ENCODE measurements at places on chromosomes 5 and 9.

DNA sequence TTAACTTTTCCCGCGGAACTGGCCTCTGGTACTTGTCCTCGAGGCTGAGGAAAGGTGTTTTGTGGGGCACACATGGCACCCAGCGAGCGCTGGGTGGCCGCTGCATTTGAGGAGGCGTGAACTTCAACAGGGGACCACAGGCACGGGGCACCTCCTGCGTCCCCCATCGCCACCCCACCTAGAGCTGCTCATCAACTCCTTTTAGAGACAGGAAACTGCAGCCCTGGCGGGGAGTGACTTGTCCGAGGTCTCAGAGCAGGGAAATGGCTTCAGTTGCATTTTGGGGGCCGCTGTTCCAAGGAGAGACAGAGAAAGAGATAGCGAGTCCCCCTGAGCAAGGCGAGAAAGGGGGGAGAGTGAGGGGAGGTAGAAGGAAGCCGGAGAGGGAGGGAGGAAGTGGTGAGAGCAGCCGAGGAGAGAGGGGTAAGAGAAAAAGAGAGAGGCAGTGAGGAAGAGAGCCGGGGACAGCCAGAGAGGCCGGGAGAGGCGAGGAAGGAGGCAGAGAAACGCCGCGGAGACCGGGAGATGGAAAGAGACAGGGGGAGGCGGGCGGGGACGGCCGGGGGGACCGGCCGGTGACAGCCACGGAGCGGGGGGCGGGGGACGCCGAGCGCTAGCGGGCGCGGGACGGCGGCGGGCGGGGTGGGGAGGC lies 12.5 kb upstream of the LHX2 start:
- DNase-seq = no peak

DNA sequence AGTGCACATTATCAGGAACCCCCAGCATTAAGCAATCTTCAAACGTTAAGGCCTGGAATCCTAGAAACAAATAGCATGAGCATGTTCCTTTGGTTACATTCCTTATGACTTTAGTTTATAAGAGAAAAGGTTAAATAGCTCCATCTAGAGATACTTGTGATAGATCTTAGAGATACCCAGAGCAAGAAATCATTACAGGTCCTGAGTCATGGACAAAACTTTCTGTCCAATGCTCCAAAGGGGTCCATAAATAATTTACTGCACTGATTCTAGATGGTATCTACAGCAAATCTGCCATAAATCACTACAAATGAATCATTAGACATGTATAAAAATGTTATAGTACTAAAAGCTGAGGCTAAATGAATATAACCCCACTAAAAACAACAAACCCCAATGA lies 139.6 kb downstream of the HTR1A start:
- no peak for DNase-seq

DNA sequence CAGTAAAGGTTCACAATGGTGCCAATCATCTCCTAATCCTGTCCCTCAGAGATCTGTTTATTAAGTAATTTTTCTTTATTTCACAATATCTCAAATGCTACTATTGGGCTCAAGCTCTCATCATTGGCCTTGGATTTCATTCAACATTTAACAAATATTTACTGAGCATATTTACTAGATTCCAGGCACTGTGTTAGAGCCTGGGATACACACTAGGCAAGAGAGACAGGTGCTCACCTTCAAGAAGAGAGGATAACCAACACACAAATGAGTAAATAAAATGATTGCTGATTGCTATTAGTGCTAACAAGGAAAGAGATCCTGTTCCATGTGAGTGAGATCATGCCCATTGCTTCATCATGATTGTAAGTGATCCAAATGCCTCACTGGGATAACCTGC lies 27.4 kb downstream of the PPP2R2B start:
- DNase-seq = no peak

DNA sequence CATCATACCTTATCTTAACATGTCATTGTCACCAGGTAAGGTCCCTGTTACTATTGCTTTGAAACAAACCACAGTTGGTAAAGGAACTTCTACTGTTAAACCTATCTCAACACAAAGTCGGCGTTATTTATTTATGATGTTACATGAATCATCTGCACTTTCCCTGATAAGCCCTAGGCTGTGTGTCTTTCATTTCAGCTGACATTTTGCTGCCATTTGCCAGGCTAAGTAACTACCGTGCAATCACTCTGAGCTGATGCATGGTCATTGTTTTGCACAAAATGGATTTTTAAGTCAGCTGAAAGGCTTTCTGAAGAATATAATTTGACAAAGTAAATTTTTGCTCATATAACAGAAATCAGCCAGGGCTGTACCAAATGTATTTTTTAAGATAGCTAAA lies 546.5 kb downstream of the ZNF608 start:
- DNase-seq = no peak

DNA sequence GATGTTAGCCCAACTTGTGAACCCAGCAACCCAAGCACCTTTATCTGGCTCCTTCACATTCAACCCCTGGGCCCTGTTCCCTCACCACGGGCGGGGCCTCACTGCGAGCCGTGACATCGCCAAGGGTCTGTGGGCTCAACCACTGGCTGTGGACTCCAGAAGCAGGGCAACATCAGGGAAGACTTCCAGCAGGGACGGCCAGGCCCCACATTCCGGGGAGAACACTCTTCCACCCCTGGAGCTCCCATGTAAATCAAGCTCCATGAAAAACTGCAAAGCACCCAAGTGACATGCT lies 175.3 kb downstream of the ERCC6L2 start:
- DNase-seq = no peak

- no peak for DNase-seq
Measured at GRCh38 chr5:104178829-104179456, 616.4 kb upstream of the NUDT12 start.

DNA sequence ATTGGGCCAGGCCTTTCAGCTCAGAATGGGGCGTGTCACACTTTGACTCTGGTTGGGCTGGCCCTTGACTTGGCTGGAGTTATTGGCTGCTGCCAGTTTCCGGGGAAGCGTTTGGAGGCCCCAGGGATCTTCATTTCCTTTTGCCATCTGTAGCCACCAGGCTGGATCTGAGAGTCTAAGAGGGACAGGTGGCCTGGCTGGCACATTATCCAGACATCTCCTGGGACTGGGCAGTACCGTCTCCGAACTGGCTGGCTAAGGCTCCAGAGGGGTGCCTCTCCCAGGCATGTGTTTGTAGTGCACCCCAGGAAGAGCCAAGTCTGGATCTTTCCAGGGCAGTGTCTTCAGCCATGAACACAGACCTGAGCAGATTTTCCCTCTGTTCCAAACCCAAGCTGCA lies 9.7 kb upstream of the JADE2 start:
- DNase-seq = no peak

DNA sequence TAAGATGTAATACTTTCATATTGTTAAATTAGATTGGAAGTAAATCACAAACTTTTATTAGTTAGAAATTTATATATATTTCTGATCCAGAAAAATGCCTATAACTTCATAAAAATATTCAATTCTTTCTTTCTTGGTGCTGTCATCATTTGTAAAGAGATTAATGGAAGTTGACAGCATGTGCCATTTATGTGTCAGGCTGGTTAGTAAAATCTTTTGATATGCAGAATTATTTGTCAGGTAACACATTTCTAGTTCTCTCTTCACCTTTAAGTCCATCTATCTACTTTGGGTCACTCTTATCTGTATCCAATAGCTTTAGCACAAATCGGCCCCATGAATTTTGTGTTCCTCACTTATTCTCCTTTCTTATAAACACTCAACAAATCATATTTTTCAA lies 102.9 kb downstream of the ISL1 start:
- DNase-seq = no peak

- no peak for DNase-seq
Measured at GRCh38 chr5:138408023-138408422, 30.8 kb upstream of the REEP2 start.

- no peak for DNase-seq
Measured at GRCh38 chr5:35902046-35902672, 36.3 kb downstream of the CAPSL start.

DNA sequence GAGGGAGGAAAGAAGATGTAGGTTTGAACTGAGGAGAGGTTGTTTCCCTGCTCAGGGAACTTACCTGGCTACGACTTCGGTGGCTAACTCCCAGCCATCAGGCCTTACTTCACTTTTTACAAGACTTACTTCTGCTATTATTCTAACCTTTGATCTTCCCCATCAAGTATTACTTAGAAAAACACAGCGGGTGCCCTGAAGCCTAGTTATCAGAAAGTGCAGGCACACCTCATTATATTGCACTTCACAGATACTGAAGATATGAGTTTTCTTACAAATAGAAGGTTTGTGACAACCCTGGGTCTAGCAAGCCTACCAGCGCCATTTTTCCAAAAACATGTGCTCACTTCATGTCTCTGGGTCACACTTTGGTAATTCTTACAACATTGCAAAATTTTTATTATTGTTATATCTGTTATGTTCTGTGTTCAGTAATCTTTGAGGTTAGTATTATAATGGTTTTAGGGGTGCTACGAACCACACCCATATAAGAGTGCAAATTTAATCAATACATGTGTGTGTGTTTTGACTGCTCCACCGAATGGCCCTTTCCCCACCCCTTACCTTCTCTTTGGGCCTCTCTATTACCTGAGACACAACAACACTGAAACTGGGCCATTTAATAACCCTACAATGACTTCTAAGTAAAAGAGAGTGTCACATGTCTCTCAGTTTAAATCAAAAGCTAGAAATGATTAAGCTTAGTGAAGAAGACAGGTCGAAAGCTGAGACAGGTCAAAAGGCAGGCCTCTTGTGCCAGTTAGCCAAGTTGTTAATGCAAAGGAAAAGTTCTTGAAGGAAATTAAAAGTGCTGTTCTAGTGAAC lies 2102.7 kb upstream of the WWC1 start:
- DNase-seq = no peak

- DNase-seq = no peak
Measured at GRCh38 chr9:106751681-106752080, 111.3 kb upstream of the ZNF462 start.

DNA sequence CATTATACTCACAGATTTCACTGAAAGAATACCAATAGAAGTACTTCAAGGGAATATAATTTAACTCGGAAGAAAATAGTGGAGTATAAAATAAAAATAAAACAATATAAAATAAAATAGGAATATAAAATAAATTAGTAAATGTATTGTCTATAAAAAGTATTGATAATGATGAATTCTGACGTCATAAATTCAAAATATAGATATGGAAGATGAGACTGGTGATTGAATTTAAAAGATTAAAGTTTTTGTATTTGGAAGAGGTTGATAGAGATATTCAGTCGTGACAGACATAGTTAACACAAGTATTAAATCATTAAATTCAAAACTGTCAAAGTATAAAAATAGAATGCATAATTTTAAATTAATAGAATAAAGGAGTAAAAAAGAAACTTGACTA lies 964.9 kb upstream of the C9orf72 start:
- no peak for DNase-seq

- DNase-seq = no peak
Measured at GRCh38 chr5:100682625-100683024, 147.5 kb downstream of the FAM174A start.

DNA sequence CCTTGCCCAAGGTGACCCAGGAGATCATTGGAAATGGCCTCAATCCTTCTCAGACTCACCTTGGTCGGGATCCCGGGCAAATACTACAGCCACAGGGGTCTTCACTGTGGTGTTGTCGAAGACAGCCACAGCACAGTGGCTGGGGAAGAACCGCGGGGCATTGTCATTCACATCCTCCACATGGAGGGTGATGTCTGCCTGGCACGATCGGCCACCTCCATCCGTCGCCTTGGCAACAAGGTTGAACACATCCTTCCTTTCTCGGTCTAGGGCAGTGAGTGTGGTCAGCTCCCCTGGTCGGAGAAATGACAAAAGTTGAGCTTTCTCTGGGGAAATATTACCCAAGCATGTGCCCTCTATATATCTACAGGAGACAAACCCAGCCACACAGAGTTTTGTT lies 56.8 kb downstream of the FAT2 start:
- no peak for DNase-seq

- DNase-seq = no peak
Measured at GRCh38 chr9:116147821-116148220, 5.8 kb upstream of the PAPPA start.

GRCh38 chr5:154243736-154244135 lies 53.2 kb downstream of the GALNT10 start:
- no peak for DNase-seq

- no peak for DNase-seq
Measured at GRCh38 chr5:127934791-127935256, 148.7 kb upstream of the SLC12A2 start.

DNA sequence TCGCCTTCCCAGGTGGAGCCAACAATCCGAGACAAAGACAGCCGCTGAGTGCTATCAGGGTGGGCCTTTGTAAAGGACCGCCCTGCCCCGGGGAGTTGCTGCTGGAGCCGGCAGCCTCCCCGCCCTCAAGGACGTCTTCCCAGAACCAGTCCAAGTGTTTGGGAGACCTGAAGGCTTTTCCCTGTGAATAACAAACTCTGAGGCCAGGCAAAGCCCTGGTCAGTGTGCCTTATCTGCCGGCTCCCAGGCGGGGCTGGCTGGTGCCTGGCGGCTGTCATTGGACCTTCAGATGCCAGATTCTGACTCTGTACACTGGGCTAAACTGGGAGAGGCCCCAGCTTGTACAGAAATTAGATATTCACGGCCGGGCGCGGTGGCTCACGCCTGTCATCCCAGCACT lies 2.1 kb downstream of the SLC9A3 start:
- DNase-seq = no peak

DNA sequence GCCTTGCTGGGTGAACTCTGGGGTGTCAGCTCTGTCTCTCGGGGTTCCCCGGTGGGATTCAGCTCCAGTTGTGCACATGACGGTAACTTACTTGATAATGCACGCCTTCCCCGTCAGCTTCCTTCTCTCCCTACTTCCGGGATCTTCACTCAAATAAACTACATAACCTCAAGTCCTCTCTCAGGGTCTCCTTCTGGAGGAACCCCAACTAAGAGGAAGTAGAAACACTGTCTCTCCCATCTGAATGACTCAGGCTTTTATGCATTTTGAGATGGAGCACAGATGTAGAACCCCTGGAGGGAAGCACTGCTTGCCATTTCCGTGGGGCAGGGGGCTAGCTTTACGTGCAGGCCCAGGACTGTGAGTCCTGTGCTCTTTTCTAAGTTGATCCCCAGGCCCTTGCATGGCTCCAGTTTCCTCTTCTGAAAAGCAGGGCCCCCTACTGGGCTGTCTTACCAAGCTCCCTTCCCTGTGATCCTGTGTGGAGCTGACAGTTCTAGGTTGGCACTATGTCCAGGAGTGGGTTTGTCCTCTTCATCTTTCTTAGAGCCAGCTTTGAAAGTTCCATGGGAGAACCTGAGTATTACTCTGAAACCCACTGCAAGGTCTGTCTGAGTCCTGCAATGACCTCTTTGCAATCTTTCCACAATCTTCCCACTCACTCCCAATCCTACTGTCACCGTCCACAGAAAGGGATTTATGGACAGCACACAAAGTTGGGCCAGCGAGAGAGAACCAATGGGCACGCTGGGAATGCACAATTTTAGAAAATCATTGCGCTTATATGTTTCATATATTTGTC lies 17.7 kb downstream of the S1PR3 start:
- DNase-seq = no peak

Data from stimulated activated CD8-positive, alpha-beta memory T cell treated with anti-CD3 and anti-CD28 coated beads, Interleukin-7, amount 100 ng/mL, for 4 hours (primary cell).